Upper lobe of right lung (tissue), 1 donor: ENCODE measurements at places on chromosomes 7 and 10.

DNA sequence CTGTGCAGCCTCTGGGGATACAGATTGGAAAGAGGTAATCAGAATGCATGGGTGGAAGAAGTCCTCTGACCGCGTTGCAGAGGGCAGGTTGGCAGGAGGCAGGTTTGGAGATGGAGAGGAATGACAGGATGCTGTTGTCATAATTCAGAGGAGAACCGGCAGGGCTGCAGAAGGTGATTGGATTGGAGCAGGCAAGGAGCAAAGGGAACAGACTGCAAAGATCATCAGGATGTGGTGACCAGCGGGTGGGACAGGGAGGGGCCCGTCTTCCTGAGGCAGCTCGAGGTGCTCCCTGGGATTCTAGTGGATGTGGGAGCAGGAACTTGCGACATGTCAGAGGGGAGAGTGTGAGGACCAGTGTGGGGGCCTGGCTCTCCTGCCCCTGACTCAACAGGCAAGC lies 78.5 kb upstream of the PPIF start:
- no peak for DNase-seq

GRCh38 chr7:38600741-38601140 lies 30.4 kb downstream of the AMPH start:
- DNase-seq, result no peak

DNA sequence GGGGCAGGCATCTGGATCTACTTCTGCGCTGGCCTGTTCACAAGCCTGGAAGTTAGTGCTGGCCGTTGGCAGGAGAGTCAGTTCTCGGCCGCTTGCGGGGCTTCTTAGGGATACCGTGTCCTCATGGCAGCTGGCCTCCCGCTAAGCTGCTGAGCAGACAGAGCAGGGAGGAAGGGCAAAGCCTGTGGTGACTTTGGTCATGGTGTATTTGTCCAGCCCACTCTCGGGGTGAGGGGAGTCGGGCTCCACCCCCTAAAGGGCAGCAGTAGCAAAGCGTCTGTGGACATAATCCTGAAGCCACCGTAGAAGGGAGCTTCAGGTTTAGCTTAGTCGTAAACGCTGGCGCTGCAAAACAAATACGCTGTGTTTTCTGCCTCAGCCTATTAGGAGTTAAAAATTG lies 12.2 kb downstream of the UBE3C start:
- no peak for DNase-seq

- DNase-seq, result no peak
Measured at GRCh38 chr10:101379663-101380352, 25.8 kb downstream of the BTRC start.

DNA sequence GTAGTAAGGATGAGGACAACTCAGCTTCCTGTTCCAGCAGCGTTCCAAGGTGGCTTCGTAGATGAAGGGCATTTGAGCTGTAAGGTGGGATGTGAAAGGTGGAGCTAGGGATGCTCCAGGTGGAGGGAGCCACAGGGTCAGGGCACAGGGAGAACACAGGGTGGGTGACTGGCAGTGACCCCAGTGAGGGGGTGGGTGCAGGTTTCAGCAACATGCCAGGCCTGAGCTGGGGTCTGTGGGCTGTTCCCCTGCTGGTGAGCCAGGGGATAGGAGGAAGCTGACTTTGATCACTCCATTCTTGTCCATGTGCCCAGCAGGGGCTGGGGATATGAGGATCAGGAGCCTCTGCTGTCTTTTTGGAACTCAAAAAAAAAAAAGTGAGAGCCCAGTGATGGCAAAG lies 33.2 kb downstream of the CDH23 start:
- no peak for DNase-seq

- DNase-seq, result no peak
Measured at GRCh38 chr10:3867454-3868270, 82.7 kb upstream of the KLF6 start.

GRCh38 chr7:99380032-99380822 lies 5.7 kb downstream of the ARPC1B start:
- no peak for DNase-seq

GRCh38 chr7:117435475-117436043 lies 8.3 kb upstream of the ASZ1 start:
- DNase-seq, result no peak

DNA sequence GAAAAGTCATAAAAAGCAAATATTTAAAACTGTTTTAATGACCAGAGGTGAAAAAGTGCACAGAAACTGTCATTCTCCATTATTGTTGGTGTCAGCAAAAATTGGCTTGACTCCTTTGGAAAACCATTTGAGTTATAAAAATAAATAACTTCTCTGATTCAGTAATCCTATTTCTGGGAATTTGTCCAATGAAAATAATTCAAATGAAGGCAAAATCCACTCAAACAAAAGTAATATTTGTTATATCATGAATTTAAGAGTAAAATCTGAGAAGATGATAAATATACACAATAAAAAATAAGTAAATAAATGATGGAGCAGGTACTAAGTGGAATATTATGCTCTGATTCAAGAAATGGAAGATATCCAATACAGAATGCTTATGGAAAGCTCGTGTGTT lies 326.6 kb upstream of the KLF6 start:
- DNase-seq, result no peak

GRCh38 chr7:70694971-70695794 lies 436.8 kb upstream of the GALNT17 start:
- DNase-seq, result peak; percentile 69

- no peak for DNase-seq
Measured at GRCh38 chr7:26149391-26149977, 2.5 kb upstream of the NFE2L3 start.

GRCh38 chr10:26222563-26222962 lies 6.0 kb downstream of the GAD2 start:
- DNase-seq, result no peak

DNA sequence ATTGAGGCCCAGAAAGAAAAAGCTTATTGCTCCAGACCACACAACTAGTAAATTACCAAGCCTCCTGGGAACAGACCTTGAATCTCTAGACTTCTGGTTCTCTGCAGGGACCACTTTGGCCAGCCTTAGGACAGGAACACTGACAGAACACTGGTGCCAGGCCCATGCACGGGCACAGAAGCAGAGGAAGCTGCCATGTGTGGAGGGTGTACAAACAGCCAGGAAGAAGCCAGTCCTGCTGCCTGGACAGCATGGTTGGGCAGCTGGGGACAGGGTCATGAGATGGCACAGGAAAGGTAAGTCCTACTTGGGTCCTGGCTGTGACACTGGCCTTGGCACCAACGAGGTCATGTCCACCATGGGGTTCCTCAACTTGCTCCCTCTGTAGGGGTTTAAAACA lies 19.2 kb downstream of the MMRN2 start:
- no peak for DNase-seq

DNA sequence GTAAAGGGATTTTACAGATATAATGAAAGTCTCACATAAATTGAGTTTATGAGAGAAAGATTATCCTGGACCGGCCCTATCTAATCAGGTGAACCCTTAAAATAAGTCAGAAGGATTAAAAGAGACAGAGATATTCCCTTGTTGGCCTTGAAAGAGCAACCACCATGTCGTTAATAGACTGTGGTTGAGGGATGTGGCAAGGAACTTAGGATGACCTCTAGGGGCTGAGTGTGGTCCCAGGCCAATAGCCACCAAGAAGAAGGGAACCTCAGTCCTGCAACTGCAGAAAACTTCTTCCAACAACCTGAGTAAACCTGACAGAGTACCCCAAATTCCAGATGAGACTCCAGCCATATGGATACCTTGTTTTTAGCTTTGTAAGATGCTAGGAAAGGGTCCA lies 121.5 kb downstream of the POLR1F start:
- no peak for DNase-seq

GRCh38 chr7:98249106-98249505 lies 2.9 kb downstream of the TECPR1 start:
- DNase-seq, result no peak

DNA sequence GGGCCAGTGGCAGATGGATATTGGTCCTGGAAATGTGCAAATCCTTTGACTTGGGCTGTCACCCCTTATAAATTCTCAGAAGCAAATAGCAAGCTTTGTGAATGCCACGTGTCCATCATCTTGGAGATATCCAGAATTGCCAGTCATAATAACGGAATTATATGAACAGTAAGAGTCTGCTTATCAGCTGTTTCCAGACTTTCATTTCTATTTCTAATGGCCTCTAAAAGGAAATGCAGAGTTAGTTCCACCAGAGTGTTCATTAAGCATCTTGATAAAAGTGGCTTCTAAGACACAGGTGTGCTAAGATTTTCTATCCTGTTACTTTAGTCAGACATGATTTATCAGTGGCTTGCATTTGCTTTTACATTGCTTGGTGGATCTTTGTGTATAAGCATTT lies 87.4 kb downstream of the RAMP3 start:
- DNase-seq, result no peak

- no peak for DNase-seq
Measured at GRCh38 chr7:143073556-143073955, 21.4 kb downstream of the OR6V1 start.

DNA sequence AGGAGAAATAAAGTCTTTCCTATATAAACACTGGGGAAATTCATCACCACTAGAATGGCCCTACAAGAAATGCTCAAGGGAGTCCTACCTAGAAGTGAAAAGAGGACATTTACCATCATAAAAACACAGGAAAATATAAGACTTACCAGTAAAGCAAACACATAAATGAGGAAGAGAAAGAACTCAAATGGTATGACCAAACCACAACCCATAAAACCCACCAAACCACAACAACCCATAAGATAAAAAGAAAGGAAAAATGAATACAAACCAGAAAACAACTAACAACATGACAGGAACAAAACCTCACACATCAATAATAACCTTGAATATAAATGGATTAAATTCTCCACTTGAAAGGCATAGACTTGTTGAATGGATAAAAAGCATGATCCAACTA lies 71.9 kb upstream of the DIP2C start:
- no peak for DNase-seq

DNA sequence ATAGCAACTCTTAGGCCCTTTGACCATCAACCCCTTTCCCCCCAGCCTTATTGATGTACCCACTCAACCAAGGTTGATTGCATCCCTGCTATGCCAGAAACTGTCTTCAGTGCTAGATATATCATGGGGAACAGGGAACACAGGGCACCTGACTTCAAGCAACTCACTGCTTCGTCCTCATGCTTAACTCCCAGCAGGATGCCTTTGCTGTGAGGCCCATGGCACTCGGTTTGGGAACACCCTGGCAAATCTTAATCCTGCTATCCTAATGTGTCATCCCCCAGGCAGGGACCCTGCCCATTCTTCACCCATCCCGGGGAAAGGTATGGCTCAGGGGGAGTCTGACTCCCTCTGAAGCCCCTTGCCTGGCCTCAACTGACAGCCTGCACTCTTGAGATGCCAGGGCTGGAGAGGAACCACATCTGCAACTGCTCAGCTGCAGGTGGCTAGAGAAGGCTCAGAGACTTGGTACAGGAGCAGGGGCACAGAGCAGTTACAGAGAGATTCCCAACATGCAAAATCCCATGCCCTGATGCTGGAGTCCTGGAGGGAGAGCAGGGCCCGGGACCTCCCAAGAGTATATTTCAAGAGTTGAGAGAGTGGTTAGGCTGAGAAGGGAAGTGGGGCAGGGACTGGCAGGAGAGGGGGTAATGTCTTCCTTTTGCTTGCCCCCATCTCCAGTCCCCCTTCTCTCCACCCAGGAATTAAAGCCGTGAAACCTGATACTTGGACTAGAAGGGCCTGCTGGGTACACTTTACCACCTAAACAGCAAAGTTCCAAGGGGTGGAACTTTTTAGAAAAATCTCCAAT lies 2.4 kb upstream of the UNC5B start:
- DNase-seq, result peak; percentile 17

DNA sequence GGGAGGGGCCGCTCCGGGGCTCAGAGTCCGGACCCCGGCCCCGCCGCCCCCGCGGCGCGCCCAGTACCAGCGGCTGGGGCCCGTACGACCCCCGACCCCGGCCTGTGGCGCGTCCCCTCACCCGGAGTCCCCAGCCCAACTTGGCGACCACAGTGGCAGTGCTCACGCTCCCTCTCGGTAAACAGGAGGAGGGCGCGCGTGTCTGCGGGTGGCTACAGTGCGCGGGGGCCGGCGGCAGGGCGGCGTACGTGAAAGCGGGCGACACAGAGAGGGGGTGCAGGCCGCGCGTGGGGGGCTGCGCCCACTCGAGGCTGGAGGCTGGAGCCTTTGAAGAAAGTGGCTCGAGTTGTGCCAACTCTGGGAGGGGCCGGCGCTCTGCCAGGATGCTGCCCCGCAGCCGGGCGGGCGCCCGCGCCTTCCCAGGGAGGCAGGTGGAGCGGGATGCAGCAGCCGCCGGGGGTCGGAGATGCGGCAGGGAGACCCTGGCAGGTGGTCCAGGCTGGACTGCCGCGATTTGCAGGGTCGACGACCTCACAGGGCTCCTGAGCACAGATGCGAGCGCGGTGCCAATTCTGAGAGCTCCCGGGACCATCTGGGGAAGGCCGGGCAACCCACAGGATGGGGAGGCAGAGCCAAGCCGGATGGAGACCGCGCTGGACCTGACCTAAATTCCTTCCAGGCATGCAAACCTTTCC lies 655 bp downstream of the PTPRE start:
- DNase-seq, result peak; percentile 78

GRCh38 chr10:23516530-23516929 lies 77.7 kb downstream of the OTUD1 start:
- no peak for DNase-seq

- DNase-seq, result no peak
Measured at GRCh38 chr10:77641344-77641743, 3.7 kb upstream of the KCNMA1 start.

DNA sequence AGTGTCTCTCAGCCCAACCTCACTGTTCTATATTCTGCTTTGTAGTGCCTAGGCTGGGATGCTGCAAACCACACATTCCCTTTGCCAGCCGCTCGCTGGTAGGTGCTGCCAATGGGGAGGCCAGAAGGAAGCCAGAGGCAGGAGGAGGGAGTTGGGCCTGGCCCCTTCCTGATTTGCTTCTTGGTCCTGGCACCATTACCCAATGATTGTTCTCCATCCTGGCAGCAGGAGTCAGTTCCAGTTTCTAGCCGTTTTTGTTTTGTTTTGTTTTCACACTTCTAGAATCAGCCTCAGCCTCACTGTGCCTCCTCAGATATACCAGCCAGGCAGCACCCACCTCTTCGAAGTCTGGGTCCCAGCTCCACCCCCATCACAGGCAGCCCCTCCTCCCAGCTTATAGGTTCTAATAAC lies 27.4 kb upstream of the LOXL4 start:
- no peak for DNase-seq

GRCh38 chr10:49115015-49115795 lies at the start of gene VSTM4:
TSS of gene VSTM4 (minus strand) at chr10:49115522. CDS start at chr10:49115485, 37 bp downstream.
- DNase-seq, result peak; percentile 74

DNA sequence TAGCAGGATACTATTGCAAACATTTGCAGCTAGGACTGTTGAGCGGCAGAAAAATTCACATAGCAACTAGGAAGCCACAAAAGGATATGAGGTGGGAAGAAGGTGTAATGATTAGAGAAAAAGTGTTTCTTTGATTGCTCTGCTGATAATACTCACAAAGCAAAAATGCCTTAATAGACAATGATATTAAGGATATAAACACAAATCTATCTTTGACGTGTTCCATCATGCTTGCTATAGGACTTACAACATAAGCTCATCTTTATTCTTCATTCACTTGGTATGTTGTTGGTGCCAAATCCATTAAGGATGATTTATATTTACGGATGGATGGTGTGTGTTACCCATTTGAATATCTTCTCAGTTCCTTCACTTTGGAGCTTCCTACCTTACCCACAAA lies 309.3 kb downstream of the GPR37 start:
- no peak for DNase-seq
